ENCODE measurements at places on chromosomes 11 and 22.
A peak's percentile ranks its signal among the peaks of the same experiment; 100 is the strongest.

DNA sequence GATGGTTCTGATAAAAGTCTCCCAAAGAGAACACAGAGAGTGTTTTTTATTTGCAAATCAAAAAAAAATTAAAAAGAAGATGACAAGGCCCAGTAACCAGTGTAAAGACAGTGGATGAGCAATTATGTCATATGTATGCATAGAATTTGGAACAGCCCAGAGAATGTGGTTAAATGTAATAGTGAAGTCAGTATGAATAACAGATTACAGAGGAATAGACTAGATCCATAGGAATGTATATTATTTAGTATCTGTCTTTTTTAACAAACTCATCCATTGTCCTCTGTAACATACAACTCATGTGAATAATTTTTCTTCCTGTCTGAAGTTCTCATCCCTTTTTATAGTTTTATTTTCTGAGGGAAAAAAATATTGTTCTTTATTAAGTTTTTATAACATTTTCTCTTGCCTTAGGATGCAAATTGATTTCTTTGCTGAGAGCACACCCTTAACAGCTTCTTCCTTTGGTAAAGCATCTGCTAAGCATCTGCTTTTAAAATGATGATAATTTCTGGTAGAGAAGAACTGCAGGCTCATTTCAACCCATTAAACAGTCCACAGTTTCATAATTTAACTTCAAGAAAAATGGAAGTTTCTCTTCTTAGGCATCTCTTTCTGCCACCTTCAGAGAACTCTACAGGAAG lies 266.5 kb upstream of the MTNR1B start:
- no peak for DNase-seq

- DNase-seq: peak; percentile 96
Observed at GRCh38 chr11:134068829-134069425, at the start of gene JAM3. Gene JAM3 (plus strand): TSS chr11:134069072. CDS start chr11:134069084, 12 bp downstream.

DNA sequence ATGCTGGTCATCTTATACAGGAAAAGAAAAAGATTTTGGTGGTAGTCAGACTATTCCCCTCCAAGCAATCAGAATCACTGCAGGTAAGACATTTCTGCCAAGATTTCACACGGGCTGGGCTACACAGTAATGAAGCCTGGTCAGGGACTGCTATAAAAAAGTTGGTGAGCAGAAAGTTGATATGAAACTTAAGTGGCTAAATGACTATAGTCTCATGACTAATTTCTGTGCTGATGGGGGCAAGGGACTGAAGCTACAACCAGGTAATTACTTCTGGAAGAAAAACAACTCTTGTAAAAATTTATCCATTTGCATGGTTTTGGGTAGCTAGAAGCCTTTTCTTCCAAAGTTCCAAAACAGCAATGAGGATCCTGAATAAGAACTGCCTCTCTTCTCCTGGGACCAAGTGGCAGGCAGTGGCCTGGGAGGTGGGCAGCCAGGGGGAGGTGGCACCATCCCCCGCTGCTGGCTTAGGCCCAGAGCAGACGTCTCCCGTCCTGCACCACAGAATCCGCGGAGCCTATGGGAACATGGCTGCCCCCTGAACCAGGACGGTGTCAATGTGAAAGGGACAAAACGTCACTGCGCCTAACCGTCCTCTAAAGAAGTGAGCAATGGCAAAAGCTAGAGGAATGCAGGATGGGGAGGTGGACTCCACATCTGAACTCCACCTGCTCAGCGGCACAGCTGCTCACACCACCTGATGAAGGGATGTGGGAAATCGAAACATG lies 122.6 kb upstream of the LMO1 start:
- no peak for DNase-seq

GRCh38 chr11:126567419-126567818 lies 211.9 kb downstream of the ST3GAL4 start:
- no peak for DNase-seq

DNA sequence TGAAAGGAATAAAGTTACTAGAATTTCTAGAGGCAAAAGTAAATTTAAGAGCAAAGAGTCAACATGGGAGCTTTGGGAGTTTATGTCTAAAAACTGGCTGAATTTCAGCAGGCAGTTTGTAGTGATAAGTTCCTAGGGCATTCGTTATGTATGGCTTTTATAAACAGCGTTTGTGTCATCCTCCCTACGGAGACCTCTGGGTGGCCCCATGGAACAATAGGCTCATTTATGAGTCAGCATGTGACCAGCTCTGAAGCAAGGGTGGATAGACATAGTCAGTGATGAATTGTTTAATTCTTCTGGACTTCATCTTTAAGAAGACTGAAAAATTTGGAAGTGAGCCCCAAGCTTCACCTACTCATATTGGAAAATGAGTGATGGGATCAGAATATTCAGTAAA lies 37.1 kb downstream of the SVIP start:
- DNase-seq: no peak

DNA sequence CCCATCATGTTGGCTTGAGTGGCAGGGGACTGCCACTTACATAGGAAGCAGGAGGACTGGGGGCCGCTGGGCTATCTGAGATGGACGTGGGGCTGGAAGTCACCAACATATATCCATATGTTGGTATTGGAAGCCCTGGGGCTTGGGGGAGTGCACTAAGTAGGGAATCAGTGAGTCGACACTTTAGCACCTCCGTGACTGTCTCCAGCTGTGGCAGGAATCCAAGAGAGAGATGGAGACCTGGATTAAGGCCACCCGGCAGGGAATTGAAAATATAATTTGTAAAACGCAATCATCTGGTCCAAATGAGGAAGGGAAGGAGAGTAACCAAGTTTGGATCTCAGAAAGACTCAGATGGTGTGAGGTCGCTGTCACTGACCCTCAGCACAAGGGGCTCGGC lies 68.4 kb downstream of the ELFN2 start:
- no peak for DNase-seq

DNA sequence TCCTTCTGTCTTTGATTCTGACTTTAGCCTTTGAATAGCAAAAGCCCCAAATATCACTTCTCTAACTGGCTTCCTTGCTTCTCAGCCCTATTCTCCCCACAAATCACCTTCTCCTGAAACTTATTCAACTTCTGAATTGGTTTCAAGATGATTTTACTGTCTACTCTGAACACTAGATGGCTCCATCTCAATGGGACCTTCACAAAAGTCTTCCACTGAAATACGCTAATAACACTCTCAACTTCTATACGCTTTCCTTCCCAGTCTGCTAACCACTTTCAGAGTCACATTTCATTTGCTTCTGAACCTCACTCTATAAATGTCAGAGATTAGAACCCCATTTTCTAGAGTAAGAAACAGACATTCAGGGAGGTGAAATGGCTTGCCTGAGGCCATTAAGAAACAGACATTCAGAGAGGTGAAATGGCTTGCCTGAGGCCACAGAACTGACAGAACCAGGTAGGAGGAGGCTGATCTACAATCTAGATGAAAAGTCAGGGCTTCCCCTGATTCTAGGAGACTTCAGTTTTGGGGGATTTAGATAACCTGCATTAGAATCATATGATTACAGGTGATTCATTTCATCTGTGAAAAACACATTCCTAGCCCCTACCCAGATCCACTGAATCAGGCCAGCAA lies 20.6 kb downstream of the MORC2 start:
- DNase-seq: no peak

- no peak for DNase-seq
Observed at GRCh38 chr11:57544566-57544965, 7.2 kb downstream of the SMTNL1 start.

- DNase-seq: no peak
Observed at GRCh38 chr11:126751242-126751641, 249.3 kb downstream of the KIRREL3 start.

DNA sequence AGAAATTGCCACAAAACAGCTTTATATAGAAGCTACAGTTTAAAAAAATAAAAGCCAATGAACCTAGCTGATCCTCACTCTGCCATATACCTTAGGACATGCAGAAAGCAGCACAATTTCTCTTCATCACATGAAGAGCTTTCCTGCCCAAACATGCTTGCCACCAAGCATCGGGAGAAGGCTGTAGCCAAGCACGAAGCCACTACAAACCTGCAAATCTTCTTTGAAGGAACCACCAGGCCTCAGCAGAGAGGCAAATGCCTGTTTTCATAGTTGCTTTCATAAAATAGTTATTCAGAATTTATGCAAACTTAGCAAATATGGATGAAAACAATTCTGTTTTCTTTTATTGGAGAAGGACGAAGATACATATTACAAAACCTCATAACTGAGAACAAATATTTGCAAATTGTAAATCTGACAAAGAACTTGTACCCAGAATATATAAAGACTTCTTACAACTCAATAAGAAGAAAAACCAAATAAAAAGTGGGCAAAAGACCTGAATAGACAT lies 100.3 kb downstream of the RBFOX2 start:
- no peak for DNase-seq

DNA sequence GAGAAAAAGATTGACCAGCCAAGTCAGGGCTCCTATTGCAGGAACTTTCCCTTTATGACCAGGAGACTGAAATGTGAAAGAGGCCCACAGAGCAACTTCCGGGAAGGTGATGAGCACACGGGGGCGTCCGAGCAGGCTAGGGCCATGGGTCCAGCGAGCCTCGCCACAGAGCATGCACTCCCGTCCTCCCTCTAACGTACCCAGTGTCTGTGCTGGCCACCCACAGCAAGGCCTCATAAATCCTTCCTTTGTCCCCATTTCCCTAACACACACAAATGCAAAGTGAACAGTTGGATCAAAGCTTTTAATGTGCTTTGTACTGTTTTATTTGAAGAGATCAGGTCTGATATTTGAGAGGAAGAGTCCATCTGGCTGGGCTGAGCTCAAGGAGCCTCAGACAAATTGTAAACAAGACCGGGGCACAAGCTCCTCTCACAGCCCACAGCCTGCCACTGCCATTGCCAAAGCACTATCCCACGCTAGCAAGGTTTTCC lies 44.3 kb downstream of the BLID start:
- no peak for DNase-seq

- no peak for DNase-seq
Observed at GRCh38 chr22:31652911-31653684, 8.9 kb downstream of the PISD start.

DNA sequence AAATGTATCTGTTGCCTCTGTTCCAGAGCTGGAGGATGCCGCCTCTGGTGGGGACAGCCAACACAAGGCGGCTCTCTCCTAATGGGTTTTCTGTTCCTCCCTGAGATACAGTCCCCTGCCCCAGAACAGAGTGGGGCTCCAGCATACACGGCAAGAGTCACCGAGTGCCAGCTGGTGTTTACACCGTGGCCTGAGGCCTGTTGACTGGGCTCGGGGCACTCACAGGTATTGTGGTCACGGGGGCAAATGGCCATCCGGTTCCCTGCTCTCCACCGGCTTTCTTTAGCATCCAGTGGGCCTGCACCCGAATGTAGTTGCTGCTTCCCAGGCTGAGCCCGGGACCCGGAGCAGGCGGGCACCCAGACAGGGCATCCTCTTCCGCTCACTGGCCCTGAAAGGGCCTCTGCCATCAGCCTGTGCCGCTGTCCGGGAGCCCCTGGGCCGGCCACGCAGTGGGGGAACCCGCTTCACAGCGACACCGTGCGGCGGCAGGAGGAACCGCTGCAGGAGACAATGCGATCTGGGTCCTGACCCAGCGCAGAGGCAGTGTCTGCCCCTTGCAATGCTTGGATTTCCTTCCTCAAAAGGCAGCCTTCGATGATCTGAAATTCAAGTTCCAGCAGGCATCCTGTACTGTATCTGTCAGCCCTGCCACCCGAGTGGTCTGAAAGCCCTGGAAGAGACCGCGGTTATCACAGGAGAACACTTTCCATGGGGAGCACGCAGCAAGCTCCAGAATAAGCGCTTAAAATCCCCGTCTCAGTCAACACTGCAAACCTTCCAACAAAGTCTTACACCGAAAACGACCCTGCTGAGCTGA lies 859 bp upstream of the KRTAP5-5 start:
- DNase-seq: peak; percentile 51

- no peak for DNase-seq
Observed at GRCh38 chr22:20625270-20625669, 117.9 kb downstream of the MED15 start.

GRCh38 chr22:45968751-45969413 lies 8.1 kb downstream of the WNT7B start:
- DNase-seq: no peak

- DNase-seq: no peak
Observed at GRCh38 chr11:22405377-22405776, 67.2 kb downstream of the SLC17A6 start.

DNA sequence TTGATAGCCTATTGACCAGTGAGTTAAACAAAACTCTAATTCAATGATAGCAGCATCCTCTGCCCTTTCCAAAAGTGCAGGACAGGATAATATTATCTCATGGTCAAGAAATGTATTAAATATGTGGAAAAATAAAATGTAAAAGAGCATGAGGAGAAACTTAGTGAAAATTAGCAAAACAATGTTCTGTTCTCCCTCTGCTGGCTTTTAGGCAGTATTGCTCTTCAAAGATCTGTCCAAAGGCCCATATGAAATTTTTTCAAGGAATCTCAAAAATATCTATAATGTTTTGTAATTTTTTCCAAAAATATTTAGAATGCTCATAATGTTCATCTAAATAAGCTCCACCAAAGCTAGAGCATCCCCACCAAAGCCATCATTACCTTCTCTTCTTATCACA lies 8.3 kb upstream of the ARL14EP start:
- no peak for DNase-seq

DNA sequence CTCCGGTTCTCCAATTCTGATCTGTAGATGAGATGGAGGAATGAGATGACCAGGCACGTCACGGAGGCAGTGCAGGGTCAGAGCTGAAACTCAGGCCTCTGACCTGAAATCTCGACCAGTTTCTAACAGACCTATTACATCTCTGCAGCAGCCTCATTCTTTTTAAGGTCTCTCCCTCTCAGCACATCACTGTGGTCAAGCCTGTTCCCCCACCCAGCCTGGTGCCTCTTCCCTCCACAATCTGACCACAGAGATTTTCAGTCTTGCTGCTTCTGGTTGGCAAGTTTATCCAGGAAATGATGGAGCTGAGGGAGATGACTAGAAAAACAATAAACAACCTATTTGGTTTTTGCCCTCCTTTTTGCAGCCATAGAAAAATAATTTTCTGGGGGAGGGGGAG lies 9.5 kb downstream of the GRAMD1B start:
- DNase-seq: no peak

DNA sequence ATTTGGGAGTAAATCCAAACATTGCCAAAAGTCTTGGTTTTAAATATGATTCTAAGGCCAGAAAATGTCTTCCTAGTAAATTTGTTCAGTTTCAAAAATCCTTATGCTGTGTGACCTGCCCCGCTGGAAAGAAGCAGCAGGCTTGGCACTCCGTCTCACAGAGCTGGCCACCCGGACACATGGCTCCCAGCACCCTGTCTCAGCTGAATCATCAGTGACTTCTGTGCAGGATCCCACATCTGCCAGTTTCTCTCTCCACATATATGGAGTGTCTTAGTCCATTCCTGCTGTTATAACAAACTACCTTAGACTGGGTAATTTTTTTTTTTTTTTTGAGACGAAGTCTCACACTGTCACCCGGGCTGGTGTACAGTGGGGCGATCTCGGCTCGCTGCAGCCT lies 356.7 kb downstream of the TBC1D22A start:
- no peak for DNase-seq

- no peak for DNase-seq
Observed at GRCh38 chr11:128522943-128523518, 64.3 kb downstream of the ETS1 start.

GRCh38 chr22:40176921-40177737 lies 596 bp upstream of the TNRC6B start:
- DNase-seq: peak; percentile 44

GRCh38 chr11:68741463-68741862 lies 9.9 kb downstream of the TESMIN start:
- no peak for DNase-seq

GRCh38 chr22:40430991-40431390 lies 60.6 kb downstream of the SGSM3 start:
- no peak for DNase-seq

Measured in stimulated activated CD4-positive, alpha-beta T cell treated with anti-CD3 and anti-CD28 coated beads, Interleukin-1b, Interleukin-23, amount 100 ng/mL, for 4 hours (primary cell).